ENCODE measurements at places on chromosomes 13 and 19.

DNA sequence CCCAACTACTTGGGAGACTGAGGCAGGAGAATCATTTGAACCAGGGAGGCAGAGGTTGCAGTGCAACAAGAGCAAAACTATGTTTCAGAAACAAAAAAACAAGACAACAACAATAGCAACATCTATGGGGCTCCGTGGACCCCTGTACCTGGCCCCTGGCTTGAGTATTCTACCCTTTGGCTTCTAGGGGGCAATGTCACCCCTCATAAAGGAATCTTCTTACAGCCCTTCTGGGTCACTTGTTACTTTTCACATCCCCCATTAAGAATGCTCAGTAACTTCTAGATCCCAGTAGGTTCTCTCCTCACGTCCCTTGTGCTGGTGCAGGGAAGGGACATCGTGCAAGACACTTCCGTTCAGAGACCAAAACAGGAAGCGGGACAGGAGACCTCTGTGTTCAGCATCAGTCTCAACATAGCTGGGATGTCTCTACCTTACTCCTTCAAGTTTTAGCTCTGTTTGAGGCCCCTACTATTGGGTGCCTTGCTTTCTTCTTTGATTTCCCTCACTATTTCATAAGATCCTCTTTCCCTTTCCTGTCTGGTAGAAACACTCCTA, 218.1 kb upstream of the ARGLU1 start:
- no peaks in the 10 kb centered on the region for H3K27me3 ChIP-seq
- H3K4me1 ChIP-seq: no peaks in the 10 kb centered on the region
- no peaks in the 10 kb centered on the region for H3K36me3 ChIP-seq

DNA sequence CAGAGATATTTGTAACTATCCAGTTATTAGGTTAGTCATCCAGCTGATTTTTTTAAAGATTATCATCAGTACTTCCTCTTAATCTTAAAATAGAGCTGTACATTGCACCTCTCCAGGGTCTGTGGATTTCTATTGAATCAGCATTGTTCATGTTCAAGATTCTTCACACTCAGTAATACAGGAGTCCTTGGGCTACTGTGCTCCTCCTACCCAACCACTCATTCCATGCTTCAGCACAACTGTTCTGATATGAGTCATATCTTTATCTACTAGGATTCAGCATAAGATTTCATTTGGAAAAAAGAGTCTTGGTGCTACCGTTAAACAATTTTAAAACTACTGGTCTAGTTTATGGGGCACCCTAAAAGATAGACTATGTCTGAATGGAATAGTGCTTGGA, 357.8 kb downstream of the DCT start:
- no peak overlapping the region for H3K27ac ChIP-seq
- H3K4me1 ChIP-seq: no peaks in the 10 kb centered on the region
- H3K4me3 ChIP-seq: no peak overlapping the region

- no peak for DNase-seq
- no peak overlapping the region for H3K27ac ChIP-seq
- peaks cover 33% of the 10 kb centered on the region for H3K36me3 ChIP-seq
- peaks cover 11% of the 10 kb centered on the region for H3K4me1 ChIP-seq
- H3K27me3 ChIP-seq: no peaks in the 10 kb centered on the region
These were observed 29.2 kb downstream of the ZNF701 start for GRCh38 chr19:52599241-52599640.

DNA sequence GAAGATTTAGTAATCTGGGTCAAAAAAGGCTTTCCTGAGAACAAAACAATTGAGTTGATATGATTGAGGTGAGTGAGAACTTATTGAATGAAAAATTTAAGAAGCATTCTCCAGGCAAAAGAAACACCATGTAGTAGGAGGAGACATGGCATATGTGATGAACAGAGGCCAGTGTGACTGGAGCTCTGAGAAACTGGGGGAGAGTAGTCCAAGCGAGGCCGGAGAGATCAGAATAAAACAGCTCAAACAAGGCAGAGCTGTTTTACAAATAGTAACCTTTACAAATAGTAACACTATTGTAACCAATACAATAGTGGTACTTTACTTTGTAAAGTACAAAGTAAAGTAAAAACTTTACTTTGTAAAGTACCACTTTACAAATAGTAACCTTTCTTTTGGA, 1159.1 kb downstream of the PCDH9 start:
- no peak overlapping the region for H3K4me3 ChIP-seq
- DNase-seq: no peak
- no peaks in the 10 kb centered on the region for H3K27me3 ChIP-seq
- no peaks in the 10 kb centered on the region for H3K36me3 ChIP-seq
- H3K4me1 ChIP-seq: no peaks in the 10 kb centered on the region
- no peak overlapping the region for H3K27ac ChIP-seq

DNA sequence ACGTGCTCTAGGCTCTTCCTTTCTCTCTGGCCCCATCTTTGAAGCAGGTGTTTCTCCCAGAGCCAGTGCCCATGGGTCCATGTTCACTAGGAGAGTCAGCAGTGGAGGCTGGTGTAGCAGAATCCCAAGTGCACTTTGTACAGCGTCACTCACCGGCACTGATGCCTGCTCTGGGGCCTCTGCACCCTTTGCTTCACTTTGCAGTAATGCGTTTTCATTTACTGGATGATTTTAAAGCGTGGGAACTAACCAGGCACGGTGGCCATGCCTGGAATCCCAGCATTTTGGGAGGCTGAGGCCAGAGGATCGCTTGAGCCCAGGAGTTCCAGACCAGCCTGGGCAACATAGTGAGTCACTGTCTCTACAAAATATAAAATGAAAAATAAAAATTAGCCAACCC, 30.7 kb downstream of the SLC25A42 start:
- no peaks in the 10 kb centered on the region for H3K27me3 ChIP-seq
- H3K36me3 ChIP-seq: no peaks in the 10 kb centered on the region
- H3K4me1 ChIP-seq: no peaks in the 10 kb centered on the region

GRCh38 chr19:1487576-1488281, 2.4 kb downstream of the PCSK4 start:
- DNase-seq: no peak
- no peaks in the 10 kb centered on the region for H3K27me3 ChIP-seq
- H3K4me3 ChIP-seq: no peak overlapping the region
- H3K27ac ChIP-seq: no peak overlapping the region
- no peaks in the 10 kb centered on the region for H3K36me3 ChIP-seq
- H3K4me1 ChIP-seq: peaks cover 16% of the 10 kb centered on the region

GRCh38 chr19:3365836-3366752, at the start of gene NFIC:
Gene NFIC, plus strand, starts transcription at chr19:3366583. Its CDS starts 54 bp downstream, at chr19:3366637.
- peak within 1 kb of the TSS; percentile 84 for H3K4me3 ChIP-seq
- no peak for DNase-seq
- peaks cover 38% of the 10 kb centered on the region for H3K4me1 ChIP-seq
- H3K36me3 ChIP-seq: no peaks in the 10 kb centered on the region
- H3K27me3 ChIP-seq: peaks cover 9% of the 10 kb centered on the region

DNA sequence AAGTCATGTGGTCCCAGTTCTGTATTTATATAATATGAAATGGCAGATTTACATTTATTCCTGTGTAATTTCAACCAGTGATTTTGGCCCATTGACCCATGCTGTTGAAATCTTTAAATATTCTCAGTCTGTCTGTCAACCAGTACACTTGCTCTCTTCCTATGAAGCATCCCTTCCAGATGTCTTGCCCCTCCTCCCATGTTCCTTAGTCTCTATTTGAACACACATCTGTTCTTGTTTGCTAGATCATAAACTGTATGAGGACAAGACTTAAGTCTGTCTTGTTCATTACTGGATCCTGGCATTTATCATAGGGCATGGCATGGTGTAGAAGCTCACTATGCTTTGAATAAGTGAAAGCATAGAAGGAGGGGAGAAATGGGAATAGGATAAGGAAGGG, 34.9 kb downstream of the STARD13 start:
- H3K27me3 ChIP-seq: peaks cover 8% of the 10 kb centered on the region
- H3K4me1 ChIP-seq: no peaks in the 10 kb centered on the region
- no peaks in the 10 kb centered on the region for H3K36me3 ChIP-seq
- no peak for DNase-seq
- no peak overlapping the region for H3K4me3 ChIP-seq

GRCh38 chr13:34731486-34731885, 210.6 kb upstream of the NBEA start:
- H3K27me3 ChIP-seq: no peaks in the 10 kb centered on the region
- H3K36me3 ChIP-seq: no peaks in the 10 kb centered on the region
- no peaks in the 10 kb centered on the region for H3K4me1 ChIP-seq
- H3K27ac ChIP-seq: no peak overlapping the region

- no peaks in the 10 kb centered on the region for H3K36me3 ChIP-seq
- no peak for DNase-seq
- H3K27me3 ChIP-seq: peaks cover 11% of the 10 kb centered on the region
- no peak overlapping the region for H3K27ac ChIP-seq
- peaks cover 4% of the 10 kb centered on the region for H3K4me1 ChIP-seq
- no peak overlapping the region for H3K4me3 ChIP-seq
These were observed 19.2 kb upstream of the LATS2 start for GRCh38 chr13:21080593-21080891.

DNA sequence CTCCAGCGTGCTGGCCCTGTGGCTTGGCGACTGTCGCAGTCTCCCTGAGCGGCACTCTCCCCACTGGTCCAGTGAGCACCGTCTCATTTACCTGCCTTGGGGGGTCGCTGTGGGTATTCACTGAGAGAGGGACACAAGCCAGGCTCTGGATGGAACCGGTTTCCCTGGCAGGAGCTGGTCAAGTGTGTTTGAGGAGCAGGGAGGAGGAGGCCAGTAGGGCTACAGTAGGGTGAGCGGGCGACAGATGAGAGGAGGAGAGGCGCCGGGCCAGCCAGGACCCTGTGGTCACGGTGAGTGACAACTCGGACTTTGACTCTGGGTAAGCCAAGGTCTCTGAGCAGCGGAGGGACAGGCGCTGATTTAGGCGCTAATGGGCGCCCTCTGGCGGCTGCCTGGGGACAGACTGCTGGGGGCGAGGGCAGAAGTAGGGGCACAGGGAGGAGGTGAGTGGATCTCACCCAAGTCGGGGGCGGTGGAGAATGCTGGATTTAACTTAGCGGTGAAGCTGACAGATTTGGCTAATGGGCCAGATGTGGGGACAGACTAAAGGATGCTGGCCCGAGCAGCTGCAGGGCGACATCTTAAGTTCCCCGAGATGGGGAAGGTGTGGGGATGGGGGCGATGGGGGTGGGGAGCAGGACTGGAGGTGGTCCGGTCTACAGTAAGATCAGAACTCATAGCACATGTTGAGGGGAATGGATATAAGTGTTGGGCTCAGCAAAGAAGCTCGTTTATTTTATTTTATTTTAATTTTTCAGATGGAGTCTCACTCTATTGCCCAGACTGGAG, 4.7 kb upstream of the PRMT1 start:
- peak overlapping the region; percentile 23 for H3K27ac ChIP-seq
- H3K4me3 ChIP-seq: no peak overlapping the region
- H3K27me3 ChIP-seq: no peaks in the 10 kb centered on the region
- peak; percentile 80 for DNase-seq
- no peaks in the 10 kb centered on the region for H3K36me3 ChIP-seq

GRCh38 chr19:4877753-4878490, 10.5 kb upstream of the PLIN3 start:
- no peak overlapping the region for H3K4me3 ChIP-seq
- no peak overlapping the region for H3K27ac ChIP-seq
- no peak for DNase-seq
- no peaks in the 10 kb centered on the region for H3K4me1 ChIP-seq
- no peaks in the 10 kb centered on the region for H3K36me3 ChIP-seq
- H3K27me3 ChIP-seq: no peaks in the 10 kb centered on the region

DNA sequence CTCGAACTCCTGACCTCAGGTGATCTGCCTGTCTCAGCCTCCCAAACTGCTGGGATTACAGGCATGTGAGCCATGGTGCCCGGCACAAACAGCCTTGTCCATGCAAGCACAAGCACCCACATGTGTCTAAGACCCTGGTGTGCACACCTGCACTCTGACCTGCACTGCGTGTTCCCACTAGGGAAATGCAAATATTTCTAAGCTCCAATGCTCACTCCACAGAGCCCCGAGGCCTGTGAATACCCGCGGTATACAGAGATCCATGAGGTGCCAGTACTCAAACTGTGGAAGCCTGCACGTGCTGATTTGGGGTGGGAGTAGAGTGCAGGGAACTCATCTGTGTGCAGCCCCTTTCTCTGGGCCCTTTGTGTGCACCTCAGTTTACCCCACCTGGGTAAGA, 14.7 kb downstream of the GADD45B start:
- no peaks in the 10 kb centered on the region for H3K36me3 ChIP-seq
- peaks cover 6% of the 10 kb centered on the region for H3K4me1 ChIP-seq
- H3K27me3 ChIP-seq: peaks cover 21% of the 10 kb centered on the region
- no peak for DNase-seq
- no peak overlapping the region for H3K4me3 ChIP-seq

DNA sequence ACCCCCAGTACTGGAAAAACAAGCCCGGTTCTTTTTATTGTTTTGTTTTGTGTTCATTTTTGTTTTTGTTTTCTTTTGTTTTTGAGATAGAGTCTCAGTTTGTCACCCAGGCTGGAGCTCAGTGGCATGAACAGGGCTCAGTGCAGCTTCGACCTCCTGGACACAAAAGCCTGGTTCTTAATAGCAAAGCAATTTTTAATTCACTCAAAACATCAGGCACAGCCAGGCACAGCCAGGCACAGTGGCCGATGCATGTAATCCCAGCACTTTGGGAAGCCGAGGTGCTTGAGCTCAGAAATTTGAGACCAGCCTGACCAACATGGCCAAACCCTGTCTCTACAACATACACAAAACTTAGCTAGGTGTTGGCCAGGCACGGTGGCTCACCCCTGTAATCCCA, 30.7 kb downstream of the INSR start:
- H3K36me3 ChIP-seq: no peaks in the 10 kb centered on the region
- H3K4me3 ChIP-seq: no peak overlapping the region
- no peaks in the 10 kb centered on the region for H3K4me1 ChIP-seq
- H3K27ac ChIP-seq: no peak overlapping the region
- H3K27me3 ChIP-seq: peaks cover 2% of the 10 kb centered on the region

DNA sequence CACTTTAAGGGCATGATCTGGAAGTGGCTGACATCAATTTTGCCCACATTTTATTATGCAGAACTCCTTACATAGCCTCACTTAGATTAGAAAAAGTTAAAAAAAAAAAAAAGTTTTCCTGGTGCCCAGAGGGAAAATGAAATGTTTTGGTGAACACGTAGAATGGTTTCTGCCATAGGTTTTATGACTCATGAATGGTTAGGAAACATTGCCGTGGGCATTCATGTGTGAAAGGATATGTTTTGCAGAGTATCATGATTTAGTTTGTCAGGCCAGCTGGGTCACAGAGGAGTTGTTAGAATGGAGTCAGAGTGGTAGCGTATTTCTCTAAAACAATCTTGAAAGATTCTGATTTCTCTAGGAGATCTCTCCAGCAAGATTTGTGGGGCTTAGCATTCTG, 133.8 kb downstream of the MRPL57 start:
- no peak for DNase-seq
- no peak overlapping the region for H3K4me3 ChIP-seq
- no peaks in the 10 kb centered on the region for H3K27me3 ChIP-seq
- no peak overlapping the region for H3K27ac ChIP-seq
- no peaks in the 10 kb centered on the region for H3K36me3 ChIP-seq
